Activated CD4-positive, alpha-beta T cell treated with anti-CD3 and anti-CD28 coated beads for 1 hour (primary cell): ENCODE measurements at places on chromosomes 3 and 15.

GRCh38 chr15:65841121-65841930 lies 28.0 kb upstream of the RAB11A start:
- no peak for DNase-seq

DNA sequence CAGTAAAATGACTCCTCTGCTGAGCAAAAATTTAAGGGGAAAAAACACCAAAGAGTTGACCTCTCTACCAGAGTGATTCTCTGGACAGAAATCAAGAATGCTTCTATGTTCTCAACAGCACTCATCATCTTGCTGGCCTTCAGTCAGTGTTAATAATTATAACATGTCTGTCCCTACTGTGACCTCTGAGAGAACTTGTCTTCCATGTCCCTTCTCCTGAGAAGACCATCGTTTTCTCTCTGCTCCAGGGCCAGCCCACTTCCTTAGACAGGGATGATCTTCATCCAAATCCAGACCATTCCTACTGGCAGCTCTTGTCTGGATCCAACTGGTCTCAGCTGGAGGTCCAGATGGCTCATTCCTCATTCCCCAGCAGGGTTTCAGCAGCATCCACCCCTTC lies 139.0 kb upstream of the NECTIN3 start:
- DNase-seq = no peak

DNA sequence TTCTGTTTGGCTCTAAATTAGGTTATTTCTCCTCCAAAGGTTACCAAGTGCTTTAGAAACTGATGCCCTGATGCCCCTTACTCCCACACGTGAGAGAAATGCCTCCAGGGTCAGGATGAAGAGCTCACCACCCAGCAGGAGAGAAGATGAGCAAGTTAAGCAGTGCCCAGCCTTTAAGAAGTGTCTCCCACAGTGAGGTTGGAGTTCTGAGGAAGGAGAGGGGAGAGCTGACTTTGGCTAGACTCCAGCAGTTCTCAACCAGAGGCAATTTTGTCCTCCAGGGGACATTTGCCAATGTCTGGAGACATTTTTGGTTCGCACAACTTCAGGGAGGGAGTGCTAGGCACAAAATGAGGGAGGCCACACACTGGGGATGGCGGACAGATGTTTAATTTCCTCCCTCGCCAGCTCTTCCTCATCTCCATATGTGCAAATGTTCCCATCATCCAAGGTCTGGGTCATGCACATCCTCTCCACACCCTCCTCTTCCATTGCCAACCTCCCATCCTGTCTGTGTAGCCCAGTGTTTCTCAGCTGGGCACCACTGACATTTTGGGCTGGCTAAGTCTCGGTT lies 50.6 kb upstream of the SLC7A14 start:
- DNase-seq = no peak

- no peak for DNase-seq
Observed at GRCh38 chr3:123481071-123481470, 32.2 kb upstream of the ADCY5 start.

DNA sequence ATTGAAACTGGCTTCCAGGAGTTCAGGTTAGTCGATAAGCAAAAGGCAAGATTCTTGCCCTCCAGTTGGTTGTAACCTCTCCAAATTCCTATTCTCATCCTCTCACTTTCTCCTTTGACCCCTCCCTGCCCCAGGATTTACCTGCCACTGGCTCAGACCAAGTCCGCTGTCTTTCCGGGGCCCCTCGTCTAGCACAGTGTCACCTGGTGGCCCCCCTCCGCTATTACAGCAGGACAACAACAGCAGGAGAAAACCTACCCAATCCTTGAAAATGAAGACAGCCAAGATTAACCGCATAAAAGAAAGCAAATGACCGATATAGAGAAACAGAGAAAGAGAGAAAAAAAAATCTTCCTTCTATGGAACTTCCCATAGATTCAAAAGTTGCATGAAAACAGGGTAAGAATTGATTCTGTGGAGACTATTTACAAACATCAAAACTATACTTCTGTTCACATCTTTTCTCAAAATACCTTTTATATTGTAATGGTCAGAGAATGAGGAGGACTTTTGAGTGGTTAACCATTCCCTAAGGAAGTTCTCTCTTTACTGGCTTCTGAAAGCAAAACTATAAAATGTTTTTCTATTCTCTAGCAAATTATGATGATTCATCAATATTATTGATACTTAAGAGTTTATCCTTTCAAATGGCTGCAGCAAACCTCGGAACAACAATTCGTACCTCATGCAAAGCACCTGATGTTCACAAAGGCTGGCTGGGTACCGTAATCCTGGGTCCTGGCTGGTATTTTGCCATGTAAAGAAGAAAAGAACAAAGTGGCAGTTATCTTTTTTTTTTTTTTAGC lies 10.0 kb upstream of the ST8SIA2 start:
- no peak for DNase-seq

DNA sequence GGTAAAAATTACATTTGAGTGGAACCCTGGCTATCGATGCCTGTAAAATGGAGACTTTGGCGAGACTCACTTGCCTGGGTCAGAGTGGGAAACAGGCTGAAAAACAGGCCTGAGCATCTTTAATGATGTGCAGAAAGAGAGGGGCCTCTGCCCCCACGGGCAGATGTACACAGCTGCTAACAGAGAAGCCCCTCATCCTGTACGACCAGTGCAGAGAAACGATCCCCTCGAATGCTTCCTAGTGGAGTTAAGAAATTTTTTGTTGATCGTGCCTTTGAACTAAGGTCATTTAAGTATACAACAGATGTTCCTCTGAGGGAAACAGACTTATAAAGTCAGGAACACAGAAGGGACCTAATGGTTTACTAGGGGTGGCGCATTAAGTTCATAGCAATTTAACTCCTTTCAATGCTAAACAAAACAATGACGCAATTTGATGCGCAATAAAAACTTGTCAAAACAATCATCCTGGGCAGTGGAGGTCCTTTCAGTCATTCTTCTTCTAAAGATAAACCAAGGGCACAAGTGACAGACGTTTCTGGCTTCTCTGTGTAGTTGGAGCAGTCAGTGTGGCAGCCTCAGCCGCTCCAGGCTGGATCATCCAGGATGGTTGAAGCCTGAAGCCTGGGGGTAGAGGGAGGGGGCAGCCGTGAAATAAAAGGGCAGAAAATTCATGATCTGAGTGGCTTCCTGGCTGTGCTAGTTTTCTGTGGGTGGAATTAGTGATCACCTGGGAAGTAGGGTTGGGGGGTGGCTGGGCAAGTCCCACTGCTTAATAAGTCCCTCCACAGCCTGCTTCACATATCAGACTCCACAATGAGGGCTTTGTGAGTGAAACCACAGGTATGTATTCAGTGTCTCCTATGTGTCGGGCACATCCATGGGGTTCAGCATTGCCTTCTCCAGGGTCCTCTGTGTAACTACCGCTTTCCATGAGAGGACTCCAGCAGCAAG lies 50.8 kb upstream of the MRPS22 start:
- no peak for DNase-seq

- DNase-seq = no peak
Observed at GRCh38 chr3:53712817-53713388, 133.3 kb downstream of the CHDH start.

DNA sequence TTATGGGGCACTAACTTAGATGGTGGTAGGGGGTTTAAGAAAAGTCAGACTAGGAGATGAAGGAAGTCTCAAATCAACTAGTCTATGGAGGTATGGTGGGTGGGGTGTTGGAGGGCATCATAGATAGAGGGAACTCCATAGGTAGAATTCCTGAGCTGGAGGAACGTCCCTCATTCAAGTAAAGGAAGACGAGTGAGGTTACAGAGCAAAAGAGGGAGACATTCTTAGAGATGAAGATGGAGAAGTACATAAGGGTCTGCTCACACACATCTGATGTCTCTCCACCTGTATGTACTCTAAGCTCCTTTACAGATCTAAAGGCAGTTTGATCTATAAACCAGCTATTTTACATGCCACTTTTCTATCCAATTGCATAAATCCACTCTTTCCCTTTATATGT lies 1.4 kb downstream of the PLSCR1 start:
- DNase-seq = no peak

GRCh38 chr3:9301091-9301490 lies 51.6 kb upstream of the SRGAP3 start:
- DNase-seq = no peak

GRCh38 chr3:195540511-195540910 lies 2.6 kb downstream of the PPP1R2 start:
- DNase-seq = no peak

DNA sequence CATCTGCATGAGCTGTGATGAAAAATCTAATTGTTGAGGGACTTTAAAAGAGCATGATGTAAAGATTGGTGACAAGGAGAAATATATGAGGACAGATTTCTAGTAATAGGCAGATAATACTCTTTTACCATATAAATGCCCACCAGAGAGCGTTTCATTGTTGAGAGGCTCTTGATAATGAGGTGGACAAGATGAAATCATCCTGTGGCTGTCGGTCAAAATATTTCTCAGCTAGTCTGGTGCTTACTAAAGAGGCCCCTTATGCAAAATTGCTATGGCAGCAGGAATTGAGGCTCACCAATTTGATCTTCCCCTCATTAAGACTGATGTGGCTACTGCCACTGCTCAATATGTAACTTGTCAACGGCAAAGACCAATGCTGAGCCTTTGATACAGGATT lies 225.0 kb upstream of the RASGRP1 start:
- no peak for DNase-seq

GRCh38 chr3:43243590-43244587 lies 42.5 kb upstream of the SNRK start:
- no peak for DNase-seq

DNA sequence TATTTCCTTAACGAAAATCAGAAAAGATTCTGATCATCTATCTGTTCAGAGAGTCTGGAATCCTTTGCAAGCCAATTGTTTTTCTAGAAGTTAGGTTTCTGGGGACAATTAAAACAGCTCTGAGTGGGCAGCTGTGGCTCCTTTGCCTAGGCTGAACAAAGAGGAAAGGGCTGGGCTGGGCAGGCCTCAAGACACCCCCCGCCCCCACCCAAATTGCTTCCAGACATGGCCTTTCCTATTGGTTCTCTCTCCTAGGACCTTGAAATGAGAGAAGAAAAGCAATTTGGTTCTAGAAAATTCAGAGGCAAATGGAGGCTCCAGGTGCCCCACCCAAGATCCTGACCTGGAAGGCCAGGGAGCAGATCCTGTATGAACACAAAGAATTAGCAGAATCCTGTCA lies 2.3 kb upstream of the ADPGK start:
- no peak for DNase-seq

- no peak for DNase-seq
Observed at GRCh38 chr15:97866959-97867358, 93.5 kb upstream of the ARRDC4 start.

DNA sequence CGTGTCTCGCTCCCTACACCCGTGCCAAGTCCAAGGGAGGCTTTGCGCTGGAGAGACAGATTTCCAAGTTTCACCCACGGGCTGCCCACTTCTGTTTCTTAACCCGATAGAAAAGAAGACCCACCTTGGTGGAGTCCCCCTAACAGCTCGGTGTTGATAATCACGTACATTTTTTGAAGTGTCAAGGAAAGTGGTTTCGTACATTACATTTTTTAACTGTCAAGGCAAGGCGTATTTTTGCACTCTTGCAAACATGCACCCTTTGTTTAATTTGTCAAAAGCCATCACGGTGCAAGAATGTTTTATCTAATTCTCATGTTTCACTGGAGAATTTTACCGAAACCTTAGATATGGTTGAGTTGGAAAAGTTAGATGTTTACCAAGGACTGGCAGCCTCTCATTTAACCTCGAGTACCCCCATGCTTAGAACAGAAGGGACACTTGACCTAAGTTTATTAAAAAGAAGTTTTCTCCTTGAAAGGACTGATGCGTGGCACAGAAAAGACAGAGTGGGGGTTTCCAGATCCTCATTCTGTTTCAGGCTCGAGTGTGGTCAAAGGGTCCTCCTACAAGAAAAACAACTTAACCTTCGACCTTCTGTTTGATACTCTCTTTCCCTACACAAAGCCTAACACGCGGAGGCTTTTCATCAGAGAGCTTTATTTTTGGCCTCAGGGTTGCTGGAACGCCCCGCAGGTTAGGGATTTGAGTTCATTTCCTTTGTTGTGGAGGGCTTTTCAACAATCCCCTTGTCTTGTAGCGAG lies 882 bp downstream of the GXYLT2 start:
- DNase-seq = no peak
